Calu3 (cell line): ENCODE measurements at places on chromosomes 2 and 18. TPM values are rescaled to one million over a fixed set of nuclear protein-coding genes. Genes with fewer than 3 reads are reported as not detected.

Gene AFTPH
- total RNA-seq = 42.2 and 47.1 TPM in 2 replicates

DNA sequence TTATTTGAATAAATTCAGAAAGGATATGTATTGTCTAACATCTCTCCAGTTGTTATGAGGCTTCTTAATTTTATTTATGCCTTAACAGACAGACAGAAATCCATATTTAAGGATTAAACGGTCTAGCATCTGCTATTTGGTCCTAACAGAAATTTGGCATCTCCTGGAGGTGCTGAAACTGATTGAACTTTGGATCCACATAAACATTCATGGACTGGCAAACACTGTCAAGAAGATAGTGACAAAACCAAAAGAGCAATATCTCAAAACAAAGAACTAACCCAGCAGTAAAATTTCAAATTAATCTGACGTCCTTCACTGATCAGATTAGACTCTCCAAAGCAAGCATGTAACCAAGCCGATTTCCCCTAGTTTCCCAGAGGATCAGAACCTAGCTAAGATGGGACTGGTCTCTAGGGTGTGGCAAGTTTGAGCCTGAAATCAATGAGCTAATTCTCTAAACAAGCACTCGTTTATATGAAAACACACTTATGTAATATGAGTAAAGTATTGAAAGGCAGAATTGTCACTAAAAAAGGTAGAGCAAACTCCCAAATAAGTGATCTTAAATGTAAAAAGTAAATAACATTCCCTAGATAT lies 139.5 kb downstream of the NOL4 start:
- H3K36me3 ChIP-seq = no peaks in the 10 kb centered on the region
- no peak overlapping the region for H3K4me3 ChIP-seq
- DNase-seq = no peak
- H3K27ac ChIP-seq = no peak overlapping the region

DNA sequence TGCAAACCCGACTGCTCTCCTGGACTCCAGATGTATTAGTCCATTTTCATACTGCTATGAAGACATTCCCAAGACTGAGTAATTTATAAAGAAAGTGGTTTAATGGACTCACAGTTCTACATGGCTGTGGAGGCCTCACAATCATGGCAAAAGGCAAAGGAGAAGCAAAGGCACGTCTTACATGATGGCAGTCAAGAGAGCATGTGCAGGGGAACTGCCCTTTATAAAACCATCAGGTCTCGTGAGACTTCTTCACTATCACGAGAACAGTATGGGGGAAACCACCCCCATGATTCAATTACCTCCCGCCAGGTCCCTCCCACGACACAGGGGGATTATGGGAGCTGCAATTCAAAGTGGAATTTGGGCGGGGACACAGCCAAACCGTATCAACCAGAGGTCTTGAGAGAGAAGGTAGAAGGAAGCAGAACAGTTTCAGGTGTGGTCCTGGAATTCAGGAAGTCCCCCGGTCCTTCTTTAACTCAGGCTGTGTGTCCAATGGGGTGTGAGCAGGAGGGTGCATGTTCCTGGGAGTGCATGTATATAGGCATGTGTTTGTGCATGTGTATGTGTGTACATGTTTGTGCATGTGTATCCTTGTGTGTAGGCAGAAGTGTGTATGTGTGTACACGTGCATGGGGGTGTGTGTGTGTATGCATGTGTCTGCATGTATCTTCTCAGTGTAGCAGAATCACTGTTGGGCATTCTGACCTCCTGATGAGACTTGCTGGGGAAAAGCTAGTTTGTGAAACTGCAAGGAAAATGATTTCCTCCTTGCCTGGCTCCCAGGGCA lies 46.2 kb downstream of the GREB1 start:
- H3K27me3 ChIP-seq = peaks cover 27% of the 10 kb centered on the region
- no peaks in the 10 kb centered on the region for H3K4me1 ChIP-seq
- no peaks in the 10 kb centered on the region for H3K36me3 ChIP-seq
- H3K27ac ChIP-seq = no peak overlapping the region

- H3K36me3 ChIP-seq = no peaks in the 10 kb centered on the region
- no peak overlapping the region for H3K4me3 ChIP-seq
- no peaks in the 10 kb centered on the region for H3K4me1 ChIP-seq
These were observed 94.1 kb downstream of the FHOD3 start for GRCh38 chr18:36391426-36392145.

GRCh38 chr2:232230560-232230959 lies 148.0 kb upstream of the ALPP start:
- no peak overlapping the region for H3K27ac ChIP-seq
- H3K4me1 ChIP-seq = no peaks in the 10 kb centered on the region
- H3K27me3 ChIP-seq = no peaks in the 10 kb centered on the region
- no peak for DNase-seq

- no peaks in the 10 kb centered on the region for H3K27me3 ChIP-seq
- DNase-seq = no peak
- H3K4me1 ChIP-seq = peaks cover 60% of the 10 kb centered on the region
- peaks cover 5% of the 10 kb centered on the region for H3K36me3 ChIP-seq
- peak overlapping the region; percentile 38 for H3K4me3 ChIP-seq
These were observed 47.3 kb downstream of the TMEM163 start for GRCh38 chr2:134671513-134671912.

DNA sequence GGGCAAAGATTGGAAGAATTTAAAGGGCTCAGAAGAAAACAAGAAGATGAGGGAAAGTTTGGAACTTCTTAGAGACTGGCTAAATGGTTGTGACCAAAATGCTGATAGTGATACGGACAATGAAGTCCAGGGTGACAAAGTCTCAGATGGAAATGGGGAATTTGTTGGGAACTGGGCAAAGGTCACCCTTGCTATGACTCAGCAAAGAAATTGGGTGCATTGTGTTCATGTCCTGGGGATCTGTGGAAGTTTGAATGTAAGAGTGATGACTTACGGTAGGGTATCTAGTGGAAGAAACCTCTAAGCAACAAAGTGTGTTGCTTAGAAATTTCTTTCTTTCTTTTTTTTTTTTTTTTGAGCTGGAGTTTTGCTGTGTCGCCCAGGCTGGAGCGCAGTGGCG lies 6.0 kb upstream of the IL1A start:
- no peak overlapping the region for H3K4me3 ChIP-seq
- no peak for DNase-seq
- peaks cover 59% of the 10 kb centered on the region for H3K4me1 ChIP-seq
- no peaks in the 10 kb centered on the region for H3K27me3 ChIP-seq

DNA sequence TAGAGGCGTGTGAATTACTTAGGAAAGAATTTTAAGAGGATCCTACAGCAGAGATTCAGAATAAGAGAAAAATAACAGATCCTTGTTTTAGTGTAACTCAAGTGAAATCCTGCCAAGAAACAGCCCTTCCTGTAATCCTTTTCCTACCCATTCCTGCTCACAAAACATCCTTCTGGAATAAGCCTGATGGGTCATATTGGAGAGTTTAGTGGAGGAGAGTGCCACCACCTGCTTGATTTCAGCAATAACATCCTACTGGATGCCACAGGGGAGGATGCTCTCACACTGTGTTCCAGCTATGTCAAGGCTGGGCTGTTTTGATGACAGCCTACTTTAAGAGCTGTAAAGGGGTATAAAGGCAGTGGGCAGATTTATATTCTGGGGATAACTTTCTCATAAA lies 54.8 kb upstream of the CCDC178 start:
- no peak overlapping the region for H3K4me3 ChIP-seq
- no peak overlapping the region for H3K27ac ChIP-seq
- H3K27me3 ChIP-seq = peaks cover 6% of the 10 kb centered on the region
- no peaks in the 10 kb centered on the region for H3K36me3 ChIP-seq

GRCh38 chr2:201978986-201979385 lies 54.7 kb upstream of the FZD7 start:
- H3K4me1 ChIP-seq = no peaks in the 10 kb centered on the region
- no peaks in the 10 kb centered on the region for H3K36me3 ChIP-seq
- DNase-seq = no peak
- H3K27me3 ChIP-seq = no peaks in the 10 kb centered on the region
- no peak overlapping the region for H3K27ac ChIP-seq

GRCh38 chr2:203346612-203347011 lies 18.4 kb downstream of the ABI2 start:
- no peak overlapping the region for H3K4me3 ChIP-seq
- H3K36me3 ChIP-seq = peaks cover 8% of the 10 kb centered on the region
- no peak overlapping the region for H3K27ac ChIP-seq
- no peak for DNase-seq
- H3K4me1 ChIP-seq = no peaks in the 10 kb centered on the region

DNA sequence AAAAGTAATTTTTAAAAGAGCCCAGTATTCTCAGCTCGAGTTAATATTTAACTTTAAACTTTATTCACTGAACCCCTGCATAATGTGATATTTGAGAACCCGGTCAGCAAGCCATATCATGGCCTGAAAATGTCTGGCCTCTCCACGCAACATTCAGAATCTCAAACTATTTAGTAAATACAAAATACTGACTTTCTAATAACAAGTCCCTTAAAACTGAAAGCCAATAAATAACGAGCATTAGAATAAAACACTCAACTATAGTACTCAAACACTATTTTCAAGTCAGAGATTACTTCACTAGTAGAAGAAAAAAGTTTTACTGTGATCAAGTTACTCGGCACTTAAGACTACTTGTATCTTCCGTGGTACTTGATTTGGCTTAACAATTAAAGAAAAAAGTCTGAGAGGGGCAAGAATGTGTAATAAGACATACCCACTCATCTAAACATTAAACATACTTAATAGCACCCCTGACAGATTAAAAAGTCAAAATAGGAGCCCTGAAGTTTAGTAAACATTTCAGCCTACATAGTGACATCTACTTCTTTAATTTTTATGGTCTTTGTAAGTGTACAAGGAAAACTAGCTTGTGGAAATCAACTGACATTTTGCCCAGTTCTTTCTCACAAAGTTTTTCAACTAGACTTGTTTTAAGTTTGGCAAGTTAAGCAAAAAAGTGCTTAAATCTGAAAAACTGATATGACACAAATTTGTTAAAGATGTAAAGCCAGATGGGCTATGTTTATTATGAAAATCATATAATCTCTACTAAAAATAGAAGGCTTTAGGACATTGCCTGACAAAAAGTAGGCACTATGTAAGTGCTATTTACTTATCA lies 38.2 kb downstream of the RTN4 start:
- peak overlapping the region; percentile 44 for H3K4me3 ChIP-seq
- no peak for DNase-seq
- H3K27ac ChIP-seq = peak overlapping the region; percentile 35
- peaks cover 55% of the 10 kb centered on the region for H3K4me1 ChIP-seq
- H3K36me3 ChIP-seq = peaks cover 24% of the 10 kb centered on the region
- no peaks in the 10 kb centered on the region for H3K27me3 ChIP-seq

- H3K4me1 ChIP-seq = peaks cover 9% of the 10 kb centered on the region
- no peaks in the 10 kb centered on the region for H3K36me3 ChIP-seq
- no peak overlapping the region for H3K27ac ChIP-seq
- peaks cover 23% of the 10 kb centered on the region for H3K27me3 ChIP-seq
These were observed 10.7 kb downstream of the CXCR1 start for GRCh38 chr2:218155953-218156479.

- H3K27ac ChIP-seq = no peak overlapping the region
- no peaks in the 10 kb centered on the region for H3K27me3 ChIP-seq
- no peak overlapping the region for H3K4me3 ChIP-seq
- H3K36me3 ChIP-seq = no peaks in the 10 kb centered on the region
These were observed 669.3 kb downstream of the NR4A2 start for GRCh38 chr2:155663265-155663664.

DNA sequence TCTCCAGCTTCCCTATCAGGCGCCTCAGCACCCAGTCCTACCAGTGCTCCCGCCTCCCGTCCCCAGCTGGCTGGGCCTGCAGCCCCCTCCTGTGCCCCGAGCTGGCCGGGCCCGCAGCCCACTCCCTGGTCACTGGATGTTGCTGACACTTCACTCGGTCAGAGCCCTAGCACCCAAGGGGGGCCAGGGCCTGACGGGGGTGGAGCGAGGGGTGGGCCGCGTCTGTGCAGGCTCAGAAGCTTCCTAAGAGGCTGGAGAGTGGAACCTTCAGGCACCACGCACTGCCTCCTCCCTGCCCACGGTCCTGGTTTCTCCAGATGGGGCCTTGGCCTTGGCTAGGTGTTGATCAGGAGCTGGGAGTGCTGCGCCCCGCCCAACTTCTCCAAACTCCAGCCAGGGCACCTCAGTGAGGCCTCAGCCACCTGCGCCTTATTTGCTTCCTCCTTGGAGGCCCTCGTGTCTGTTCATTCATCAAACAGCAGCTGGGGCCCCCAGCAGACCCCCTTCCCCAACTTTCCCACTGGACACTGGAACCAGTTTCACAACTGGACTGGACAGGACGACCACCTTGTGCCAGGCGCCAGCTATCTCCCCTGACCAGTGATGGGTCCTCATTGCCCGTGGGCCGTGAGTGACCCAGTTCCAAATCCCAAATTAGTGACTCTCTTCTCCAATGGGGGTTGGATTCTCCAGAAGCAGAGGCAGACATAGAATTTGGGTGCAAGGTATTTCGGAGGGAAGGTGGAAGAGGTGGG lies 16.7 kb downstream of the CAPN10 start:
- H3K36me3 ChIP-seq = peaks cover 33% of the 10 kb centered on the region
- H3K4me3 ChIP-seq = no peak overlapping the region
- no peak overlapping the region for H3K27ac ChIP-seq
- peaks cover 34% of the 10 kb centered on the region for H3K4me1 ChIP-seq
- no peaks in the 10 kb centered on the region for H3K27me3 ChIP-seq
